Esophagus muscularis mucosa (tissue), 4 donors: ENCODE measurements at places on chromosomes 7 and 10. TPM values are rescaled to one million over a fixed set of nuclear protein-coding genes. Genes with fewer than 3 reads are reported as not detected.

The OR2A12 gene
- not detected for total RNA-seq

GRCh38 chr7:80552031-80552694 is 40.3 kb upstream of the GNAT3 start:
- DNase-seq, result no peak

DNA sequence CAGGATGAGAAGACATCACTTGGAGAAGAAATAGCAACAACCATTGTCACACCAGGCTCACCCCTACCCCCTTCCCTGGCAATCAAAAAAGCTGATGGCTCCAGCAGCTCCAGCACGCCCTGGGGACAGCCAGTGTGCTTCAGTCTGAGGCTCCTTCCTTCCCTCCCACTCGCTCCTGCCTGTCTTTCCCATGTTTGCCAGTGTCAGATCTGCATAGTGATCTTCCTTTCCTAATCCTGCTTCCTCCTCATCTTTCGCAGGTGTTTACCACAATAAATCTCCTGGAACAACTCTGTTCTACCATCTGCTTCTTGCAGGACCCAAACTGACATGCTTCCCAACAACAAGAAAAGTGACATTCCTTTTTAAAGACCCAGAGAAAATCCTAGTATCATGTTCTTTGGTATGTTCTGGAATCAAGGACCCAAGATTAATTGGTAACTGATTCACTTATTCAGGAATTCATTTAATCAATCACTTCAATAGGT is 57.1 kb downstream of the STEAP1B start:
- DNase-seq, result no peak

The CELF2 gene
- total RNA-seq, result 128 TPM

DNA sequence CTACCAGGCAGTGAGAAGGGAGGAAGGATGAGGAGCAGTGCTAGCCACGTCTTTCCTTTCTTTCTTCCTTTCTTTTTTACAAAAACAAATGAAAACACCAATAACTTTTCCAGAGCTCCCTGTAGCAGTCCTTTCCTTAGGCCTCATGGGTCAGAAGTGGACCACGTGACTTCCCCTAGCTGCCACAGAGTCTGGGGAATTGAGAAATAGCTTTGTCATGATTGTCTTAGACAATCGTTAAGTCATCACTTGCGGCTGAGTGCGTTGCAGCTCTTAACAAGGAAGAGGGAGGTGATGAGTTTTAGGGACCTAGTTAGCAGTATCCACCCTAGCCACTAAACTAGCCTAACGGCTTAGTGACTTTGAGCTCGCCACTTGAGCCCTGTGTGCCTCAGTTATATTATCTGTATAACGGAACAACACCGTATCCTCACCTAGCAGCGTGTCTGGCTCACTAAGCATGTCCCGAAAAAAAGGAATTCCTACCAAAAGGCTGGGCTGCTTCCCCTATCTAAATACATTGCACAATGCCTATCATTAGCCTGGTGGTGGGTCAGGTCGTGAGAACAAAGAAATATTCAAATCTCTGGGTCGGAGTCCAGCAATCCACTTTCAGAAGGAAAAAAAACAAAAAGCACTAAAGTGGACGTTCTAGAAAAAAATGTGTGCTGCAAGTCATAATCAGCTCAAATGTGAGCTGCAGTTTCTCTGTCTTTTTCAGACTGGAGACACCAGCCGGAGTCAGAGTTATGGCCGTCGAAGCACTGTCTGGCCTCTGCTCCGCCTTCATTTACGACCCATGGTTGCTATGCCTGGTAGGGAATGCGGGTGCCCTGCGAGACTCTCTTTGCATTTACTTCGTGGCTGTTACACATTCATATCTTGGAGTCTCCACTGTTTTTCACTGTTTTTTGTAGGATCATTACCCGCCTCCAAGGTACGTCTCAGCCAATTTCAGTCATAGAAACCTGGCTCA is 338.5 kb upstream of the FOXK1 start:
- DNase-seq, result no peak

The SFMBT2 gene
- total RNA-seq, result 10.2 TPM

DNA sequence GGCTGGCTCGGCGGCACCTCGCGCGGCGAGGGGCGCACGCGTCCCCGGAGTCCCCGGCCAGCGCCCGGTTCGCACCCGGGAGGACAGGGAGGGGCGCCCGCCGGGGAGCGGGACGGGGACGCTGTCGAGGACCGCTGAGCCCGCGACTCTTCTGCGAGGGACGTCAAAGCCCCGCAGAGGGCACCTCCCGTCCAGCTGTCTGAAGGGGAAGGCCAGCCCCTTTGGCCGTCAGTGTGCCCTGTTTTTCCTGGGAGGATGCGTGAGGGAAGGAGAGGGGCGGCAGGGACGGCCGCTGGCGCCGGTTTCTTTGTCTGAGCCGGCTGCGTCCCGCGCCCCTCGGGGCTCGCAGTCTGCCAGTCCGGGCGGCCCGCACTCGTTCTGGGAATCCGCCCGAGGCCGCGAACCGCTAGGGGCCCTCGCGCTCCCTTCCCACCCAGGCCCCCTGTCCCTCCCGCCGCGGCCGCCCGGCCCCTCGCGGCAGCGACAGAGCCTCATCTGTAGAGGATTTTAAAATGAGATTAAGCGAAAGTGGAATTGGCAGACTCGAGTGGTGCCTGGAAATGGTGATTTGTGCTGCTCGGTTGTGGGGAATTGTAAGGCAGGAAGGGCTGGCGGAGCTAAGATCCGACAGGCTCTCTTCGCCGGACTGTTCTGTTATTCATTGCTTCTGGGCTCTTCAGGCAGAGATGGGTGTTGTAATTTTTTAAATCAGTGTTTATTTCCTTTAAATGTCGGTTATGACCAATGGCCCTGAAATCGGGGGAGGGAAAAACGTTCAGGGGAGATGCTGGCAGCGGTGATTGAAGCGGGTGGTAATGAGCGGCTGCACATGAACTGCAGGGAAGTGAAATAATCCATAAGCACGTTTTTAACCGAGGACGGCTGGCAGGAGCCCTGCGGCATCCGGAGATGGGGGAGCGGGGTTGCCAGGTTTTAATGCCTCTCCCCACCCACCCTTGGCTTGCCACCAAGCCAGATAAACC is 618 bp upstream of the RELN start:
- DNase-seq, result no peak

- no peak for DNase-seq
Measured at GRCh38 chr7:139708541-139708940, 69.3 kb downstream of the HIPK2 start.

The ASZ1 gene
- total RNA-seq, result not detected

The ABCC2 gene
- total RNA-seq, result 0.52 TPM

DNA sequence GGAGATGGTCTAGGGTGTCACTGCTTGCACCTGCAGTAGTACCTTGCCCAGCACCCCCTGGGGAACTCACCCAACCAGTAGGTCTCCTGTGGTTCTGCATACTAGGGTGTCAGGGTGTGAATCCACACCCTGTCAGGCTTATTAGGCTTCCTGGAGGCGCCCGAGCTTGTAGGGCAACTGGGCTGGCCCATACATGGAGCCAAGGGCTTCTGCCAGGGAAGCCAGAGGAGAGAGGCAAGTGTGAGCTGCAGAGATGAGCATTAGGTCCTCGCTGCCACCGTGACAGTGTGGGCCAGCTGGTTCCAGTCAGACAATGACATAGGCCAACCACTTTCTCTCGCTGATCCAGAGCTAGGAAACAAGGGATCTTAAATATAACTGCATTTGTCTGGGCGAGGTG is 11.2 kb downstream of the MXI1 start:
- peak; percentile 45 for DNase-seq

The SEMA3C gene
- 165 TPM for total RNA-seq

The MBLAC1 gene
- 8.8 TPM for total RNA-seq

DNA sequence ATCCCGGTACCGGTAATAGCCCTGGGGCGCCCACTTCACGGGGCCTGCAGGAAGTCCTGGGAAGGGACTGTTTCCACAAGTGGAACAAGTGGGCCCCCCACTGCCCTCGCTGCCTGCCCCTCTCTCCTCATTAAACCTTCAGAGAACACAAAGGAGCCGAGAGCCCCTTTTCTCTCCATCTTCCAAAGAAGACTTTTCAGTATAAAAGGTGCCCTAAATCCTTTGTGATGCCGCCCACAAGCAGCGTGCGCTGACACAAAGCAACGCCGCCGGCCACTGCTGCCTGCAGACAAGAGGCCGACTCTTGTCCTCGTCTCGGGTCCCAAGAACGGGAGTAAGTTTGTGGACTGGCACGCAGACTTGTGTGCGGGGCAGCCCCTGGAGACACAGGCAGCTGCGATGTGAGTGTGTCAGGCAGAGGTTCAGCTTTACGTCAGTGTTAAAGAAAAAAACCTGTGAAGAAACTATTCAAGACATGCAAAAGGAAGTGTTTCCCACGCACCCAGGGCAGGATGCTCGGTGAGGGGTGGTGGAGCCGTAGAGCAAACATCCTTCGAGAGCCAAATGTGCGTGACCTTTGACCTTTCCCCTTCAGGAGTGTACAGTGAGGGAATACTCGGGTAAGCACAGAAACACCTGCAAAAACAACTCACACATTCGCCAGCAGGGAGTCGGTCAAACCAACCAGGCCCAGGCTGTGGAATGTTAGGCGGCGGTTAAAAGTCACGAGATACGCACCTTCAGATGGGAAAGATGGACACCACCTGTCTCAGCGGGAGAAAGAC is 118.2 kb downstream of the VIPR2 start:
- no peak for DNase-seq

The NEUROD6 gene
- not detected for total RNA-seq

DNA sequence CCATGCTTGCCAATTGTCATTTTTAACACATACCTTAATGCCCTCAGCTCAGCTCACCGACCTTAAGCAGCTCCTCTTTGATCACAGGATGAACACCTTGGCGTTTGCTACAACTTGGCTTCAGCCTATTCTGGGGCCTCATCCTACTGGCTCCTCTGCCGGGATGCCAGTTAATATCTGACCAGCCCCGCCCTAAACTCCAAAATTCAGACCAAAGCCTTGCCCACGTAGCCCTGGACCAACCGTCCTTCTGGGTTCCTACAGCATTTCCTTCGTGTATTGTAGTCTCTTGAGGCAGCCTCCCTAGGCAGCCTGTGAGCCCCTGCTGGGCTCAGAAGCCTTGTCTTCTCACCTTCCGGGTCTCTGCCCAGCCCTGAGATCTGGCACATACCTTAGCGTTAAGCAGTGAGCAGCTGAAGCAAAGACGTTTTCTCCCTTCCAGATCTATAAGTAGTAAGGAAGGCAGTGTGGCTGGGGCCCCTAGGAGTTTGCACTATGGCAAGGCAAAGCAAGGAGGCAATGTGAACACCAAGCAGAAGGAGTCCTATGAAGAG is 836 bp downstream of the ENO4 start:
- DNase-seq, result no peak

DNA sequence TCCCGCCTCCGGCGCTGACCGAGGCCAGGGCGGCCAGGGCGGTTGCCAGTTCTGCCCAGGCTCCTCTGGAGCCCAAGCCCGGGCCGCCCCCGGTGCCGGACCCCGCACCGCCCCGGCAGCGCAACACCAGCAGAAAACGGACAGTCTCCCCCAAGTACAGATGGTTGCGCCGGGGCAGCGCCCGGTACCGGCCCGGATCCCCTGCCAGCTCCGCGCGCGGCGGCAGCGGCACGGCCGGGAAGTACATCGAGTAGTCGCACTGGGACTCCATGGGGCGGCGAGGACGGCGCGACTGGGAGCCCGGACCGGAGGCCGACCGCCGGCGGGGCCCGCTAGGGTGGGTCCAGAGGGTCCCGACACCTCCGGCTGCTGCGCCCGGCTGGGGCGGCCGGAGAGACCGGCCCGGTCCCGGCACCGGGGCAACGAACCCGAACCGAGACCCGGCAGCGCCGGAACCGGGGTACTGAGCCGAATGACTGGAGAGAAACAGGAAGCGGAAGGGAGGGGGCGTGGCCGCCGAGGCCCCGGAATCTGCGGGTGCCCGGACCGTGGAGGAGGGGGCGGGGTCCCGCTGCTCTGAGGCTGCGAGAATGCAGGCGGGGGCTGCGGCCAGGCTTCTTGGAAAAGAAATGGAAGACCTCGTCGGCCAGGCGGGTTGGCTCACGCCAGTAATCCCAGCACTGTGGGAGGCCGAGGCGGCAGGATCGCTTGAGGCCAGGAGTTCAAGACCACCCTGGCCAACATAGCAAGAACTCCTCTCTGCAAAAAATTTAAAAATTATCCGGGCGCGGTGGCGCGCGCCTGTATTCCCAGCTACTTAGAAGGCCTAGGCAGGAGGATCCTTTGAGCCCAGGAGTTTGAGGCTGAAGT is at the start of gene TRAPPC14:
TRAPPC14 (minus strand) TSS at position 495 of the 870 bp plus-strand sequence; CDS start at position 271, 224 bp downstream.
- peak; percentile 99 for DNase-seq

The PLPP4 gene
- 2.1 TPM for total RNA-seq

DNA sequence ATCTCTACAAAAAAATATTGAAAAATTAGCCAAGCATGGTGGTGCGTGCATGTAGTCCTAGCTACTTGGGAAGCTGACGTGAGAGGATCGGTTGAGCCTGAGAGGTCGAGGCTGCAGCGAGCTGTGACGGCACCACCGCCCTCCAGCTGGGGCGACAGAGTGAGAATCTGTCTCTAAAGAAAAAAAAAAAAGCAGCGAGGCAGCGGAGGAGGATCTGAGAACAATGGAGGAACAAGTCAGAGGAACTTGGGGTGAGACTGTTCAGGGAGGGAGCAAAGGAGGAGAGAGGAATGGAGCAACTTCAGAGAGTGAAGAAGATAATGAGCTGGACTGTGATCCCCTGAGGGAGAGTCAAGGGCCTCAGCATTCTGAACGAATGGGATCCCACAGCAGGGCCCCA is 85.4 kb downstream of the MKX start:
- DNase-seq, result no peak

The TRIM50 gene
- total RNA-seq, result not detected

GRCh38 chr10:29619241-29619669 is 15.5 kb downstream of the SVIL start:
- no peak for DNase-seq

DNA sequence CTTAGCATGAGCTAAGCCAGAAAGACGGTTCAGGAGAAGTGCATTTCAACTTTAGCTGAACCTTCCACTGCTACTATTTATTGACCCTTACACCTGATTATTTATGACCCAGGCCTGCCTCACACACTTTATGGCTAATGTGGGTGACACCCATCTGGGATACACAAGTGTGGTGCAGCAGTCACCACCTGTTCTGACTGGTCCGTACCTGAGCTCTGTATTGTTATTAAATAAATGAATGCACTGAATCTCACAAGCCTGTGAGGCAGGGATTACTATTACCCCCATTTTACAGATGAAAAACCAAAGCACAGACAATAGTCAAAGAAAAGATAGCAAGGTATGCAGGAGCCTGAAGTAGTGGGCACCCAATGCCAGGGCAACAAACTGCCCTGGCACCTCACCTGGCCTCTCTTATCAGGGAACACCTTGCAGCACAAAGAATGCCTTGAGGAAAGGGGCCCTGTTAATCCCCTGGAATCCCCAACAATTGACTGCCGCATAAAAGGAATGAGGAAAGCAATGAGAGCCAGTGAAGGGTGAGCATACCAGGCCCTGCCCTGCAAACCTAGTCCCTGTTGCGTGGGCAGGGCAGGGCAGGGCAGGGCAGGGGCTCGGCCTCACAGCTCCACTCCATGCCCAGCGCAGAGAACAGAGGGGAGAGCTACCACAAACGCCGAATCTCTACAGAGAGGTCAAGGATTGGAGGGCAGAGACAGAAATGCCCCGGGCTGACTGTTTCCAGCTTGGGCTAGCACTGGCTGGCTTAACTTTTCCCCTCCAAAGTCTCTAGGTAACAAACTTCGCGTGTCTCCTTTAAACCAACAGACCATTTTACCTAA is 1.3 kb downstream of the ANXA11 start:
- DNase-seq, result no peak

The CAMK1D gene
- total RNA-seq, result 8.4 TPM
